ENCODE measurements at places on chromosomes 16 and 17.

DNA sequence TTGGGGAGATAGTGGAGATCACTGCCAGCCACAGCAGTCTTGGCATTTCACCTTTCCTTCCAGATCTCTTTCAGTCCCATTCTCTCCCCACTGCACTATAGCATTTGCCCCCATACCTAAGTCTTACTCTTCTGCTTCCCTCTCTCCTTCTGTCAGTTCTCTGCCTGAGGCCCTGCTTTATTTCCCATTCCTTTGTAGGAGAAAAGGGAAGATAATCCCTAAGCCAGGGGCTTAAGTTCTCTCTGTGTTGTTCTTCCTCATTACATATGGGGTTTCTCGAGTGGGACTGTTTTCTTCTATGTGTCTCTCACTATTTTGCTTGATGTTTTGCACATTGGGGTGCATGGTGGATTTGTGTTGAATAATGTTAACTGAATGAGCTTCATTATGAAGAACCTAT is 6.4 kb downstream of the KDM6B start:
- no peak for DNase-seq

DNA sequence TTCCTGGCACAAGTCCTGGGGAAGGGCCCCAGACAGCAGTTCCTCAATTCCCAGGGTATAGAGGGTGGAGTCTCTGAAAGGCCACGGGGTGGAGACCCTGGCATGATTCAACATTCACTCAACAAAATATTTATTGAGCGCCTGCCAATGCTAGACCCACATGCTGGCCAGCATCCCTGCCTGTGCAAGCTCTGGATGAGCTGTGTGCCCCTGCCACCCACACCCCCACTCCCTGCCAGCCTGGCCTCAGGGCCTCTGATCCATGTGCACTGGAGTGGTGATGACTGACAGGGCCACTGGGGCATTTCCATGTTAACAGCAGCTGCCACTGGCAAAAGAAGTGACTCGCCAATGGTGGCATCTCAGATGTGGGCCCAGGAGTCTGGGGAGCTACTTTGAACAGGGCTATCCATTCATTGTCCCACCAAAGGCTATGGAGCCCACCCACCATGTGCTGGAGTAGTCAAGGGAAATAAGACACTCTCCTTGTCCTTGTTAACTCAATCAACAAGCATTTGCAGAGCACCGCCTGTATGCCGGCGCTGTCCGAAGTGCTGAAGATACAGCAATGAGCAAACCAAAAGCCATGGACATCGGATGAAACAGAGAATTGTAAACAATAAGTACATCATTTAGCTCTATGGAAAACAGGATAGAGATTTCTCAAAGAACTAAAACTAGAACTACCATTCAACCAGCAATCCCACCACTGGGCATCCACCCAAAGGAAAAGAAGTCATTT is 3.0 kb upstream of the PRSS22 start:
- no peak for DNase-seq

- DNase-seq: no peak
These were observed 2.9 kb downstream of the SMPD3 start for GRCh38 chr16:68445458-68445857.

GRCh38 chr17:65886315-65887245 is 305.4 kb downstream of the CEP112 start:
- no peak for DNase-seq

DNA sequence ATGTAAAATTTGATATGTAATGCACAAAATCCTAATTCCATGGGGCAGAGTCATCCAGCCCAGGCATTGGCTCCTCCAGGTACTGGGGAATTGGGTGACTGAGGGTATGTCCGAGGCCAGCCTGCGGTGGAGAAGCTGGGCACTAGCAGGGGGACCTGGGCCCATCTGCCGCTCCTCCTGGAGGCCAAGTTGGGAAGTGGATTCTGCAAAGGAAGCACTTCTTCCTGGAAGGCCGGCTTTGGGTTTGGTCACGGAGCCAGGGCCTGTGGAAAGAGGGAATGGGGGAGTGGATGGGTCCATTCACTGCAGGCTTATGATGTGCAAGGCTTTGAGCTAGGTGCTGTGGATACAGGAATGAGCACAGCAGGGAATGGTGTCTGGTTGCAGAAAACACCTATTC is 85.8 kb downstream of the GNAO1 start:
- DNase-seq: no peak

GRCh38 chr16:28053461-28053860 is 10.1 kb downstream of the GSG1L start:
- DNase-seq: no peak

GRCh38 chr16:22016927-22017326 is 9.0 kb downstream of the MOSMO start:
- DNase-seq: no peak

GRCh38 chr16:35691057-35691456 is 2231.6 kb downstream of the TP53TG3F start:
- DNase-seq: no peak

Data from stimulated activated CD4-positive, alpha-beta T cell treated with anti-CD3 and anti-CD28 coated beads, Interleukin-2, amount 100 ng/mL, for 24 hours (primary cell).